ENCODE measurements at places on chromosomes 1 and 21.
A peak's percentile ranks its signal among the peaks of the same experiment; 100 is the strongest.

GRCh38 chr1:151853411-151853943, at the start of gene THEM5:
TSS of gene THEM5 (minus strand) at chr1:151853712. CDS start at chr1:151853565, 147 bp downstream.
- no peak for ATAC-seq

- peak; percentile 93 for ATAC-seq
Measured at GRCh38 chr1:22177354-22178003, 34.6 kb upstream of the WNT4 start.

GRCh38 chr1:224710196-224710595, 94.1 kb downstream of the CNIH3 start:
- ATAC-seq: no peak

DNA sequence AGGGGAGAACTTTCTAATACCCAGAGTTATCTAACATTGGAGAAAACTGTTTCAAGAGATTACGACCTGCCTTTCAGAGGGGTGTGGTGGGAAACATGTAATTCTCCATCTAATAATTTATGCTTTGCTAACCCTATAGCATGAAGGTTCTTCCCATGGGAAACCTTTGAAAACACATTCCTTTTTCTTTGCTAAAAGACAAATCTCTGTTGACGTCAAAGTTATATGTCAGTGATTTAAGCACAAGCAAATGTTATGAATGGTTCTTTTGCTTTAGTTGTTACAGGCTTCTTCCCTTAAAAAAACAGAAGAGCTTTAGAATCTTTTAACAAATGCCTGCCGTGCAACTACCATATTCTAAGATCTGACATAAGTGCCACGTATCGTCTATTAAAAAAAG, 19.2 kb downstream of the FMO2 start:
- ATAC-seq: no peak

DNA sequence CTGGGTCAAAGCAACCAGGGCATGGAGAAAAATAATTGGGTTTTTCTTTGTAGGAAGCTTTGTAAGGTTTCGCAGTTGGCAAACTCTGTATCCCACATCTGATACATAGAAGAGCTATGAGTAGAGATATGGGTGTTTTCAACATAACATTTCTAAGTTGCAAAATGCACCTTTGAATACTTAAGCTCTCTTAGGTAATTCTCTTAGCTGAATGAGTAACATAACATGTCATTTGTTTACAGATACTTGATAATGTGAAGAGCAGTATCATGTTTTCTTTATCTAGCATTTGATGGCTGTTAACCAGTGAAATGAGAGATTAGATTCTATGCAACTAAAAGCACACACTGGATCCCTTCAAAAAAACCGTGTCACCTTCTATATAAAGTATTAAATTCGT, 21.6 kb downstream of the RAVER2 start:
- no peak for ATAC-seq

- peak; percentile 26 for ATAC-seq
Measured at GRCh38 chr21:28632755-28633408, 359.8 kb downstream of the LTN1 start.

- peak; percentile 49 for ATAC-seq
Measured at GRCh38 chr1:160637821-160638539, 8.9 kb downstream of the SLAMF1 start.

DNA sequence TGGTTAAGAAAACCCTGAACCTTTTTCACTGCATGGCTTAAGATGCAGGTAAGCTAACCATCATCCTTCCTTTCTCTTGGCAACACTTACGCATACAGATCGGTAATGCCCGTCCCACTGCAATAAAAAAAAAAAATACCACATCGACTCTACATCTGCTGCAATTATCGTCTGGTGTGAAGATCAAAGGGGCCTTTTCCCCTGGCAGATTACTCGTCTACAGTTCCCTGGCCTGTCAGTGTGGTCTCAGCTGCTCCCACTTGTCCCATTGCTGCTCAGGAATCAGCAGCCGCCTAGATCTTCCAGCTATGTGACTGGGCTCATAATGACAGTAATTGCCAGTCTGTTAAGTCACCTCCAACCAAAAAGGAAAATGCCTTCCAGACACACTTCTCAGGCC, 133.1 kb downstream of the SETD4 start:
- no peak for ATAC-seq

- ATAC-seq: no peak
Measured at GRCh38 chr1:66397192-66397591, 136.8 kb upstream of the SGIP1 start.

- no peak for ATAC-seq
Measured at GRCh38 chr21:34342476-34342875, 21.3 kb upstream of the KCNE2 start.

- no peak for ATAC-seq
Measured at GRCh38 chr1:110722807-110723206, 48.1 kb upstream of the KCNA3 start.

DNA sequence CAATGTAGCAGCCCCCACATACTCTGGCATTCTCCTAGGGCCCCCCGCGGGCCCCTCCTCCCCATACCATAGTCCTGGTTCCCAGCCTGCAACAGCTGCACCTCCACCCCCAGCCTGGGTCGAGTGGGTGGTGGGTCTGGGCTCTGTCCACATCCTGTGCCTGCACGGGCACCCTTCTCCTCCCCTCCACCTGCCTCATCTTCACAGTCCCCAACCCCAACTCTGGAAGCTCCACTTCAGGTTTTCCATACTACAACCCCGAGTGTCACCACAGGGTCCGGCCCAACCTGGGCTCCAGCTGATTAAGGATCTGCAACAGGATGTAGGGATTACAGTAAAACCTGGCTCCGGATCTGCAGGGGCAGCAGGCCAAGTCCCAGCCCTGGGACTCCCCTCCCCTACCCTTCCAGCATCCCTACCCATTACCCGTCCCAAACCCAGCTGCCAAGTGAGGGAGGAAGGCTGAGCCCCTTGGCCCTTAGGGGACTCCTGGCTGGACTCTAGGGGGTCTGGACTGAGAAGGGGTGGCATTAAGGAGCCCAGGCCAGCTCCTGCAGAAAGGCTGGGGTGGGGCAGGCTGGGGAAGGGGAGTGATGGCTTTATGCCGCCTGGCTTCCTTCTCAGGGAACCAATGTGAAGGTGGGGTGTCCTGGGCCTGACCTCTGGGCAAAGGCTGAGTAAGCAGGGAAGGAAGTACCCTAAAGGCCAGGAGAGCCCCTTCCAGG, 116.8 kb downstream of the CASZ1 start:
- no peak for ATAC-seq

DNA sequence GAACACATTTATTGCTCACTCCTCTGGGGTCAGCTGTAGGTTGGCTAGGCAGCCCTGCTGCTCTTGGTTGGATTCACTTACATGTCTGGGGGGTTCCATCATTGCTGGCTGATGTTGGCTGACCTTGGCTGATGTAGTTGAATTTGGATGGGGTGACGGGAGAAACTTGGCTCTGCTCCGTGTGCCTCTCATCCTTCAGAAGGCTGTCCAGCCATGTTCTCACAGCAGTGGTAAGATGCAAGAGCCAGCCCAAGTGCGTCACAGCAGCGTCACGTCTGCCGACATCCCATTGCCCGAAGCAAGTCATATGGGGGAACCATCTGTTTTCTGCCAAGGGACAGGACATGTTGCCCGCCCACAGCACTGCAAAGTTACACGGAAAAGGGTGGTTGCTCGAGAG, 613.5 kb downstream of the MATN1 start:
- ATAC-seq: no peak

DNA sequence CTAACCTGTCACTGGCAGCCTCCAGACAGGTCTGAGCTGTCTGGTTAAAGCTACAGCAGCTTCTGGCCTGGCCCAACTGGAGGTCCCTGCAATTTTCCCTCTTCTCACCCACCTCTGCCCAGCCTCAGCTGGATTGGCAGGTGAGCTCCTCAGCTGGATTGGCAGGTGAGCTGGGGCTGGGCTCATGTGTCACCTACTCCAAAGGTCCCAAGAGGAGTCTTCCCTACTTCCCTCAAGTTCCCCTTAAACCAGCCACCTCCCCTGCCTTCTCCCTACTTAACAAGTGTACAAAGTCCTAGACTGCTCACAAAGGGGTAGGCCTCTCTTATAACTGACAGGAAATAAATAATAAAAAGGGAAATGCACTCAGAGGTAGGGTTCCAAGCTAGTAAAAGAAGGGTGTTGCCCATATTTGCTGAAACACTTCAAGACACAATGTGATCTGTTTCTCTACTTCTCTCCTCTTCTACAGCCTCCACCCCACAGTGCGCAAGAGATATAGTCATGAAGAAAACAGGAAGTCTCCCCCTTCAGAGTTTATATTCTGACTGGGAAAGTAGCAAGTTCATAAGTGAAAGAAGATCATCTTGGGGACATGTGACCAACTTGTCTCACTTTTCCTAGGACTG, at the start of gene GPA33:
TSS of gene GPA33 (minus strand) at position 64 of the 629 bp plus-strand sequence. CDS start 90 bp downstream, outside the sequence.
- peak; percentile 91 for ATAC-seq

DNA sequence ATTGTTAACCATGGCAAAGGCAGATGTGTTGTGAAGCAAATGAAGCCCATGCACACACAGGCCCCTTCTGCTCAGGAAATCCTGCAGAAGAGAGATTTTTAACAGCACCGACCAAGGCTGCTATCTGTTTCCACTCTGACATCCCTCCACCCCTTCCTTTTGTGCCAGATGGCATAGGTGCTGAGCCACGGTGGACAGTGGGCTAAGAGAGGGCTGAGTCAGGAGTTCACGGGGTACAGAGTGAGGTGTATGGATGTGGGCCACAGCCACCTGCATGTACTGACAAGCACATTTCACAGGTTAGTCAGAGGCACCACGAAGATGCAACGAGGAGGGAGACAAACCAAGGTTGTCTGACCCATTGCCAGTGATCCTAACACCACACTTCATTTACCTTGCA, 9.5 kb downstream of the RSPH1 start:
- ATAC-seq: no peak

GRCh38 chr1:178500091-178500770, 3.5 kb upstream of the CLEC20A start:
- no peak for ATAC-seq

All from activated T-helper 17 cell treated with anti-CD3 and anti-CD28 coated beads, Interleukin-2, amount 50 U/mL, for 72 hours (primary cell).